KBM-7 (cell line): ENCODE measurements at places on chromosomes 4 and X.

DNA sequence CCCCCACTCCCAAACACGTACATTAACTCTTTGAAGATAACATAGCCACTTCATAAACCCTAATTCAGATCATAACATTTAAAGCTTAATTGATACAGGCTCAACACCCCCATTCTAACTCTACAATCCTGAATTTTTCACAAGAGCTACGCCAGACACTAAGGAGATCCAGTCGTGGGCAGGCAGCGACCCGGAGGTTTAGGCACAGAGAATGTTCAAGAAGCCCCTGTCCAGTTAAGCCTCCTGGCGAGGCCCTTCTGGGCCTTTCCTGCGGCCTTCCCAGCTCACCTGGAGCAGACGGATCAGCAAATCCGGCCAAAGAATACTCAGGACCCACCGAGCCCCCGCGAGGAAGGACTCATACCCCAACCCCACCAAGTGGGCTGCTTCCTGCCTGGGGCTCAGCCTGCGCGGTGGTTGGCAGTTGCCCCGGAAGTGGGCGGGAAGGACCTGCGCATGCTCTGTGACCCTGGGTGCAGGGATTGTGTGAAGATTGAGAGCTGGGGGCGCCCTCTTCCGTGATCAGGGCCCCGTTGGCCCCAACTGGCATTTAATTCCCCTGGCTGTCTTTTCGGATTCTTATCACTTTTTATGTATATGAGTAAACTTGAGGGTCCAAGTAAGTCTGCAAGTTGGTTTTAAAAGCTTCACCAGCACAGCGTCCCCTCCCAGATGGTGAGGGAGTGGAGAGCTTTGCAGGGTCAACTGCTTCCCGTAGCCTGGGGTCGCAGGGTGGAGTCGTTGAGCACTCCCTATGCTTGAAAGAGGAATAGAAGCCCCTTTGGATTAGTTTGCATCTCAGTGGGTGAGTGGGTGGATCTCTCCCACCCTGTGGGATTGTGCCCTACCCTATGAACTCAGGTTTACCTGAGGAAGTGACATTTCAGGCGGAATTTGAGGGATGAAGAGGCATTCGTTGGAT lies at the start of gene TRIM61:
Gene TRIM61, minus strand, starts transcription at position 415 of the 922 bp plus-strand sequence. CDS start 7,655 bp downstream, outside the sequence.
- no peak for DNase-seq

- DNase-seq = no peak
Measured at GRCh38 chr4:177446586-177446985, 4.3 kb upstream of the AGA start.

- DNase-seq = peak; percentile 20
Measured at GRCh38 chrX:457292-457679, 70.6 kb upstream of the PPP2R3B start.

DNA sequence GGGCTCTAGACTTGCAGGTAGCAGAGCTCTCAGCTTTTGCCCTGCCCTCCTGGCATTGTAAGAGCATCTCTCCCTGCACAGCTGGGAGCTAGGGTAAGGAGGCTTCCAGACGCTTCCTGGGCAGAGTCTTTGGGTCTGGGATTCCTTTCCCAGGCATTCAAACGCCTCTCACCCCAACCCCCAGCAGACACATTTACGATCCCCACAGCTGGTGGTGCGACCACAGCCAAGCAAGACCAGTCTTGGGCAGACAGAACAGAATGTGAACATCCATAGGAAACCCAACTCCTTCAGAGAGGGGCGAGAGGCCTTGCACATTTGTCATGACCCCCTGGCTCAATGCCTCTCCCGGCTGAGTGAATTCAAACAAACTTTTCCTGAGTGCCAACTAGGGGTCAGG lies 38.1 kb upstream of the CD99L2 start:
- DNase-seq = no peak

- no peak for DNase-seq
Measured at GRCh38 chr4:6758728-6759127, 23.8 kb upstream of the KIAA0232 start.

GRCh38 chr4:10673817-10674369 lies 10.7 kb downstream of the CLNK start:
- DNase-seq = no peak

DNA sequence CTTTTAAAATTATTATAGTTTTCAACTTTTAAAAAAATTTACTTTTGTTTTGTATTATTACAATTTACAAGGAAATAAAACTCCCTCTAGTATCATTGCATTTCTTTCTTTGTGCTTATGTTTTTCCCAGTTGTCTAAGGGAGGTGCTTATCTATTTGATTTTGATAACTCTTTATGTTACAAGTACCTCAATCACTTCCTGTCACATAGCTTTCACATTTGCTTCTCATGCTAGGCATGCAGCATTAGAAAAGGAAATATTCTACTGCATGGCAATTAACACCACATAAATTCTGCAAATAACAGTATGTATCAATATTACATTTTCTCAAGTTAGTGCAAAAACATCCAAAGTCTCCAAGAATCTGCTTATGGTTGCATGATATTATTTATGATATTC lies 180.3 kb upstream of the HS3ST1 start:
- DNase-seq = no peak

- DNase-seq = peak; percentile 94
Measured at GRCh38 chrX:154541896-154542722, 4.5 kb downstream of the G6PD start.

DNA sequence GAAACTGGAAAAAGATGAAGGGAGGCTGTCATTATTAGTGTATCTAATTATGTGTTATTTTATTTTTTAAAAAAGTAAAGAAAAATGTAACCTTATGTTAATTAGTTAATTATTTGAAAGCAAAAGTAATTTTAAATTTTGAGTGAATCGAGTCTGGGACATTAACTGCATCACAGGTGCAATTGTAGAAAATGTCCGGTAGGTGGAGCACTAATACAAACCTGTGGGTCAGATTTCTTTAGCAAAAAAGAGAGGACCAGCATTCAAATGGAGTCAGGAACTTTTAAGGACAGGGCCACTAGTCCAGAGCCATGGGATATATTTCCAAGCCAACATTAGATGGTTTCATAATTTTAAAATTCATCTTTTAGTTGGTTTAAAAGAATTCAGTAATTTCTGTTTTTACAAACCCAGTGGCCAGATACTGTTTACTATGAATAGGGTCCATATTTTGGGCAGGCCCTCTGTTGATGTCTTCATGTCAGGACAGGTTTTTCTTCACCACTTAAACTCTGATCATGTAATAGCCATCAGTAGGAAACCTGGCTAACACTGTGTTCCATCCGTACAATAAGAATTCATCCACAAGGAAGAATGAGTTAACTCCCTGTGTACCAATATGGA lies 27.2 kb downstream of the BST1 start:
- peak; percentile 53 for DNase-seq

DNA sequence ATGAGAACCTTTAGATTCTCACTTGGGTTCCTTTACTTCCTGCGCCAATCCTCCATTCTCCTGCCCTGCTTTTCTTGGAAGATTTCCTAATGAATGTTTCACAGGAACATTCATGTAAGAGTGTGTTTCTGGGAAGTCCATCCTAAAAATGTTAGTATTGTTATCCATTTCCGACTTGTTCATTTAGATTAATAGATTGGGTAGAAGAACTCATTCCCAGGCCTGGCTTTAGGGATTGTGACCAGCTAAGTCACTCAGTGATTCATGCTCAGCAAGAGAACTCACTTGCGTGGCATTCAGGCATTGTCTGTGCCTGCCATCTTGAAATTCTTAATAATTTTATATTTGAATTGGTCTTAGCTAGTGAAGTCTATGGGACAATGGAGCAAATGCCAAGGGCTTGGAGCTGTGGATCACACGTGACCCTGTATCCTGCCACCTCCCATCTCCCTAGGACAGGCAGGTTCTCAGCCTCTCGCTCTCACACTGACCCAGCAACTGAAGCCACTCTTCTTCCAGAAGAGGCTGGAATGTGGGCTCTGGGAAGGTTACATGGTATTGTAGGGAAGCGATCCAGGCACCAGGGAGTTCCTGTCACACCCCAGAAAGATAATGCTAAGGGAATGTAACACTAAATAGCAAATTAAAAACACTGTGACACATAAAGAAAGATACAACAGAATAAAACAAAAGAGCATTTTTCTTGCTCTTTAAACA lies 562.1 kb downstream of the TMA16 start:
- no peak for DNase-seq

GRCh38 chr4:29131304-29131703 lies 1588.9 kb upstream of the PCDH7 start:
- DNase-seq = no peak

GRCh38 chr4:159199826-159200225 lies 96.9 kb downstream of the RAPGEF2 start:
- DNase-seq = no peak

DNA sequence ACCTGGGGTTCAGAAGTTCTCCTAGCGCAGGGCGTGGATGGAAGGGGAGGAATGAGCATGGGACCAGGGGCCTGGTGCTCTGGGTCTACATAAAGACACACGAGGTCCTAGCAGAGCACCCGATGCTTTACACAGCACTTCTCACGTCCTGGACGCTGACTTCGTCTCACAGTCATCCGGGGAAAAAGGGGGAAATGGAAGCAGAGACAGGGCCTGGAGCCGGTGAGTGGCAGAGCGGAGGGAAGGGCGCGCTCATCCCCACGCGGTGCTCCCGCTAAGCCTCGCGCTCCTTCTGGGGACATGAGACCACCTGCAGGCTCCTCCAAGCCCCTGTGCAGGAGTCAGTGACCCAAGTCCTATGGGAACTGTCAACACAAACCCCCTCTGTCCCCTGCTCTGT lies 157.7 kb downstream of the AFAP1 start:
- no peak for DNase-seq

DNA sequence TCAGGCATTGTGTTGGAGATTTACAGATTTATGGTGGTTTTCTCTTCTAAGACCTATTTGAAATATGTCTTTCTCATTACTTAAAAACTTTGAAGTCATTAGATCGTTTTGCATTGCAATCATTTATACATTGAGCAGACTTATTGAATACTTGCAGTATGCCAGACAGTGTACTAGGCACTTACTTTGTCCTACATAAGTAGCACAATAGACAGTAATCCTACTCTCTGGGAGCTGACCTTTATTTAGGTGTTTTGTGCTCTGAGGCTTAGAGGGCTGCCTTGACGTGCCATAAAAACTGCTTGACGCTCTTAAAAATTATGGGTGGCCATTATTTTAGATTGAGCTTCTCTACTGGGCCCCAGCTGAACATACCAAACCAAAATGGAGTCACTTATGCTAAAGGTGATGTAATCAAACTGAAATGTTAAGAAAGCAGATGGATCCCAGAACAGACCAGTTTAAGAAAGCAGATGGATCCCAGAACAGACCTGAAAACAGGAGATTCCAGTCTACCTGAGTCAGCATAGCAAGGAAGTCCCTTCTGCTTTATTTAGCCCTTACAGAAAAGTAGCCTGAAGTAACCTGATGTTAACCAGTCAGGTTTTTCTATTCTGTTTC lies 42.4 kb downstream of the PTTG2 start:
- no peak for DNase-seq

DNA sequence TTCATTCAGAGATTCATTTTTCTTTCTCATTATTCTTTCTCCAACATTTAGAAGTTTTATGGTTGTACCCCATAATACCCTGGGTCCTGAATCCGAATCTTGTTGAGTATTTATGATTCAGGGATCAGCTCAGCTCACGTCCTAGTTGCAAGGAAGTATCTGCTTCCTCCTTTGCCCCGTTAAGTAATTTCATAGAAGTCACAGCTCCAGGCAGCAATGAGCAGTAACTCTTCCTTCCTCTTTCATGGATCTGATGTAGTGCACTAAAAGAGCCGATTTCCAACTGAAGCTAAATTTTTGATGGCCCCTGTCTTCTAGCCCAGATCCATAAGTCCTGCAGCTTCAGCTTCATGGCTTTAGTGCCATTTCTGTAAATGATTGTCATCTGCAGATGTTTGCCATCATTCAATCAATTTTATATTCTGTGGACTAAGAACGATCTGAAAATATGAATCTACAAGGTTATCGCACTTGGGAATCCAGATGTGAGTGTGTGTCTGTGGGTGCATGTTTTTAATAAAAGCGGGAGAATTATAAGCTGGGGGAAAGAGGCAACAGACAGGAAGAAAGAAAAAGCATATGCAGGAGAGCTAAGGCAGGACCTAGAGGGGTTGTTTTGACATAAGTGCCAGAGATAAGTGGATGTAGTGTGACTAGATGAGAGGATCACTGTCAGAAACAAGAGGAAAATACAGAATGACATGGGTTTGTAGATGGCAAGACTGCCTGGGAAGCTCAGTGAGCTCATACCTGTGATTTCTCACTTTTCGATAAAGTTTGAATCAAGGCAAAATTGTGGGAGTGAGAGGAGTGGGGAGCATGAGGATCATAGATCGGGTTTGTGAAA lies 17.5 kb downstream of the VEGFD start:
- peak; percentile 65 for DNase-seq
